ENCODE measurements at places on chromosomes 3 and 15.

GRCh38 chr3:49996016-49996415 is 56.1 kb downstream of the RBM6 start:
- no peak for DNase-seq

GRCh38 chr3:169992156-169992555 is 25.5 kb downstream of the SEC62 start:
- DNase-seq = no peak

DNA sequence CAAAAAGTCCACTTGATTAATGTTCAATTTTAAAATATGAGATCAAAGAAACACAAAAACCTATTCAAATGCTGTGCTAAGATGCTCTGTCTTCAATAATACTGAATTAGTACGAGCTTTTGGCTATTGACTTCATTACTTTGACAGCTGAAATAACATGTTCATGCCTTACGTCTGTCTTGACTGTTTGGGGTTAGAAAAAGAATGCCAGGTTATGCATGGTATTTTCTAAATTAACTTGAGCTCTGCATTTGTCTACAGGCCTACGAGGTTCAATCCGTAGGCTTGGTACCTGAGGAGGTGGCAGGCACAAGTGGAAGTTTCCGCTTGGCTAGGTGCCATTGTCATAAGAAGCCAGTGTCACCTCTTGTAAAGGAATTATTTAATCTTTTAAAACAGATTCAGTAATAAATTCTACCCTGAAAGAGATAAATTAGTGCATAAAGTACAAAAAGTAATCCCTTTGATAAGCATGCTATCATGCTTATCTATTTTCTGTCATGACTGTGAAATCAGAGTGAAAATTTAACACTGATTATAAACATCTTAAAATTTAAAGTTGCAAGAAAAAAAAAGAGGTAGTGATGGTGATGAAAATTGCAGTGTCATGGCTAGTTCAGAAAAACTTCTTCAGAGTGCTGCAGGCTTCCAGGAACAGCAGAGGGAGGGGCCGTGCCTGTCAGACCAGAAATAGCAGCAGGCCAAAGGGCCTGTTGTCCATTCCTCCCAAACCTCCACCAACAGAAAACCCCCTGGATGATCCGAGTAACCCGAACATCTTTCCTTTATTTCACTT is 115.7 kb downstream of the ARRDC4 start:
- no peak for DNase-seq

- DNase-seq = no peak
These were observed 69.2 kb downstream of the GOLGA8B start for GRCh38 chr15:34514251-34514670.

- no peak for DNase-seq
These were observed 5.9 kb upstream of the POLG start for GRCh38 chr15:89340573-89340972.

GRCh38 chr3:136802481-136802996 is 16.4 kb upstream of the SLC35G2 start:
- DNase-seq = no peak

DNA sequence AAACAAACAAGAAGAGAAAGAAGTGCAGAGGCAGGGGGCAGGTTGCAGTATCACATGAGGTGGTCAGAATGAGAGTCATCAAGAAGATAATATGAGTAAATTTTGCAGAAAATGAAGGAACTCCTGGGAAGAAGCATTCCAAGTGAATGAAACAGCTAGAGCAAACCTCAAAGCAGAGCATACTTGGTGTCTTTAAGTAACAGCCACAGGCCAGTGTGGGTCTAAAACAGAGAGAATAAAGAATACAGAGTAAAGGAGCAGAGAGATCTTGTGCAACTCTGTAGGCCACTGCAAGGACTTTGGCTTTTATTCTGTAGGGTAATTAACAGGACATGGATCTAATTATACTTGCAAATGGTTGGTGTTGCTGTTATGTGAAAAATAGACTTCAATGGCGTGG is 81.3 kb downstream of the STAC start:
- DNase-seq = no peak

- DNase-seq = no peak
These were observed 26.8 kb upstream of the PCOLCE2 start for GRCh38 chr3:142915636-142916035.

DNA sequence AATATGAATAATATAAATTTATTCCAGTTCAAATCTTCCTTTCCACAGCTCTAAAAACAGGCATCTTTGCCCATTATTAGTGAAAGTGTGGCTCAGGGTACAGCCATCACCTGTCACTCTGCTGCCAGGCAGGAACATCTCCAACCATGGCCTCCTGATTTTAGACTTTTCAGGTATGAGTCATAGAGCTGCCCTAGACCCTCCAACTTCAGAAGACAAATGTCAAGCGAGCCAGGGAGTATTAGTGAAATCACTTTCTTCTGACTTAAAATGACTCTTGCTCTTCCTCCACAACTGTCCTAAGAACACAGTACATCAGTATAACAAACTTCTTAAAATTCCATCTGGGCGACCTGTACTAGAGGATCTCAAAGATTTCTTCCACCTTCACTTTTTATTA is 78.1 kb upstream of the AKAP13 start:
- no peak for DNase-seq

DNA sequence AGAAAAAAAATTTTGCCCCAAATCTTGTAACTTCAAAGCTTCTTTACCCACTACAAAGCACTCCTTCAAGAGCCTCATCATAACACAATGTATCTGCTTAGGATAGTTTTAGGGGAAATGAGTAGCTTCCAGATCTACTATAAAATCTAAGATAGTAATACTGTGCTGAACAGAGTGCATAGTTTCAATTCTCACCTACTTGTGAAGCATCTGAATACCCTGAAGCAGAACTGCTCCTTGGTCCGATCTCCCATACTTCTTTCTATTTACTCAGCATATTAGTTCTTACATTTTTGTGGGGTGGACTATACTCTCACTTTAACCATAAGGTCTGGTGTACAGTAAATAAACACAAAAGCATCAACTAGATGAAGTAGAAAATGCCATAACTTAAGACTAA is 9.6 kb downstream of the TFRC start:
- DNase-seq = no peak

GRCh38 chr15:89642106-89642505 is 13.2 kb downstream of the KIF7 start:
- no peak for DNase-seq
